ENCODE measurements at places on chromosomes 1 and 21.

DNA sequence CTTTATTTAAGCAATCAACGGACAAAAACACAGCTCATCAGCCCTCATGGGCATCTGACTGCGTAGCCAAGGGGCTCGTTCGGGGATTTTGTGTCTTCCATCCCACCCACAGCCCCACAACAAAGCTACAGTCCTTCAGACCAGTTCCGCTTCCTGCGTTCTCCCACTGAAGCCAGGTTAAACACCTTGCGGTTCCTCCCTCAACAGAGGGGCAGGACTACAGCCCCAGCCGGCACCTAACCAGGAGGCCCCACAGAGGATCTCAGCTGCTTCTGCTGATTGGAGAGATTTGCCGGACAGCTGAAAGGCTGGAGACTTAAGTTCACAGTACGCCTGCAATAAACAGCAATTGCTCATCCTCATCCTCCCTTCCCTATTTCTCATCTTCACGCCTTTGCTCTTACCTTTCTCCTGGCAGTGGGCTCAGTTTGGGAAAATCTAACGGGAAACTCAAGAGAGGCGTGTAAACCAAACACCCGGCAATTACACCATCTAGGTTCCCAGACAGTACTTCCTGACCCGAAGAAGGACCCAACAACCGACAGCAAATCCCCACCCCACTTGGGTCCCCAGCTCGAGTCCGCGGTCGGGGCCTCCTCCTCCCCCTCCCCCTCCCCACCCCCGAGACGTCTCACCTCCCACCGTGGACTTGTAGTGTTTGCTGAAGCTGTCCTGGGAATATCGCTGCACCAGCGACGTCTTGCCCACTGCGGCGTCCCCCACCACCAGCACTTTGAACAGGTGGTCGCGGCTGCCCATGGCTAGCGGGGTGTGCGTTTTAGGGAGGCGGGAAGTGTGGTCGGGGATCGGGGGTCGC lies 876 bp downstream of the RAB29 start:
- DNase-seq, result no peak

GRCh38 chr1:244782056-244782455 lies 53.4 kb upstream of the COX20 start:
- DNase-seq, result no peak

DNA sequence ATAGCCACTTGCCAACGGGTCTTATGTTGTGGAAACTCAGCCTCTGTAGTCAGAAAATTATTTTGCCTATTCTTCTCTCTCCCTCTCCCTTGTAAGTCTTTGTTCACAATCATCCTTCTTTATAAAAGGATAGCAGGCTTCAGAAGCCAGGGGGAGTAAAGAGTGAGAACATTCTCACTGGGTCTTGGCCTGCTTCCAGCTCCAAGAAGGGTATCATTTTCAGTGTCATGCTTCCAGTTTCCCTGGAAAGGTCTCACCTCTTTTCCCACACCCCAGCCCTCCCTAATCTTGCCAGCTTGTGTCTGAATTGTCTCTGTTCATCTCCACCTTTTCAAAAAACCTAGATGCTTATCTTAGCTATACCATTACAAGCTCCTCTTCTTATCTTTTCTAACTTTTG lies 346.2 kb upstream of the LRRC7 start:
- peak; percentile 39 for DNase-seq

DNA sequence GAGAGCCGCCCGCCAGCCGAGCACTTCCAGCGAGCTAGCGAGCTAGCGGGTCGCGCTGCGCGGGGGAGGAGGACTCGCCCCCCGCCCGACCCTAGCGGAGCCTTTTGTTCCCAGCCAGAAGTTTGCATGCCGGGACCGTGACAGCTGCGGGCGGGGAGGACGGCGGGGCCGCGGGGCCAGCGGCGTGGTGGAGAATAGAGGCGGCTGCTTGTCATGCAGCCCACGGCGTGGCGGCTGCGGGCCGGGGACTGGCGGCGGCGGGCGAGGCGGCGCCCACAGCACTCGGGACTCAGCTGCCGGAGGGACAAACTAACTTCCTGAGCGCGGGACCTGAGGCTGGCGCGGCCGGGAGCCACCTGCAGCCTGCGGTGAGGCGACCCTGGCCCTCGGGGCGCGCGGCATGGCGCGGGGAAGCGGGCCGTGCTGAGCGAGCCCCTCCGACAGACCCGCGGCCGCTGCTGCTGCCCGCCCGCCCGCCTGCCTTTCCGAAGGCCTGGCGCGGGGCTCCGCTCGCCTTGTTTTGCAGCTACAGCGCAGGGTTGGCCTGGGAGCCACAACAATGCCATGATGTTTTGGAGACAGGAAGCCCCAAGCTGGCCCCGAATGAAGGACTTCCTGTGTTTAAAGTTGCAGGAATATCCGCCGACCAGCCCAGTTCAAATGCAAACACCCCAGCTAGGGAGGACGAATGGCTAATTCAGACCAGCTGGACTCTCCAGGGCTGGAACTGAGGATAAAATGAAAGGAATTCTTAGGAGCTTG lies 82.2 kb upstream of the BMP8A start:
- DNase-seq, result peak; percentile 62

GRCh38 chr1:32353431-32353830 lies 8.9 kb downstream of the FAM229A start:
- DNase-seq, result no peak

- no peak for DNase-seq
Measured at GRCh38 chr1:60874718-60875117, 207.6 kb upstream of the NFIA start.

DNA sequence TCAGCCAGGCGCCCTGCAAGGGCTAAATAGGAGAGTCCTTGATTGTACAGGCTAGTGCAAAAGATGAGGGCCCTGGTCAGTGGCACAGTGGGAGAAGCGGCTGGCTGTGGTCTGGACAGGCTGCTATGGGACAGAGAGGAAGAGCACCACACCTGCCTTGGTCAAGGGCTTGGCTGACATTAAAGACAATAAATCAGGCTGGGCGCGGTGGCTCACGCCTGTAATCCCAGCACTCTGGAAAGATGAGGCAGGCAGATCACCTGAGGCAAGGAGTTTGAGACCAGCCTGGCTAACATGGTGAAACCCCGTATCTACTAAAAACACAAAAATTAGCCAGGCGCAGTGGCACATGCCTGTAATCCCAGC lies 62.9 kb downstream of the NID1 start:
- DNase-seq, result no peak

GRCh38 chr21:27678511-27678910 lies 711.6 kb upstream of the ADAMTS5 start:
- no peak for DNase-seq

GRCh38 chr1:175079338-175079737 lies 11.7 kb downstream of the TNN start:
- no peak for DNase-seq

GRCh38 chr1:5514527-5515183 lies 477.6 kb downstream of the NPHP4 start:
- peak; percentile 61 for DNase-seq

DNA sequence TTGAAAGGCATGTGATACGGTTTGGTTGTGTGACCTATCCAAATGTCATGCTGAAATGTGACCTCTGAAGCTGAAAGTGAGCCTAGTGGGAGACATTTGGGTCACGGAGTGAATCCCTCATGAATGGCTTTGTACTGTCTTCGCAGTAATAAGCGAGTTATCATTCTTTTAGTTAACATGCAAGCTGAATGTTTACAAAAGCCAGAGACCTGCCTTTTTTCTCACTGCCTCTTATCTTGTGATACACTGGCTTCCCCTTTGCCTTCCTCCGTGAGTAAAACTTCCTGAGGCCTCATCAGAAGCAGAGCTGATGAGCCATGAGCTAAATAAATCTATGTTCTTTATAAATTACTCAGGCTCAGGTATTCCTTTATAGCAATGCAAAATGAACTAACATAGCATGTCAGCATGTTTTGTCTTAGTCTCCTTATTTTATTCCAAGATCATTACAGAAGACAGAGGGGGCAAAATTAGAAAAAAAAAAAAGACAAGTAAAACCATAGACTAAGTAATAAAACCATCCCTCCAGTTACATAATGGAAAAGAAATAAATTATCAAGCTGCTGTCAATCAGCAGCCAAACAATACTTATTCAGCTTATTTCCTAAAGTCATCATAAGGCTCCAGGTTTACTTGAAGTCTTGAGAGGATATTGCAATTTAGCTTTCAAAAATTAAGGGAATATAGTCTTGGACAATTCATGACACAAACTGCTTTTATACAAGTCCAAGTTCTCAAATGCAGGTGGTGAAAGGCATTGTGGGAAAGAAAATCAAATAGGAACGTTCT lies 12.1 kb downstream of the RGS18 start:
- DNase-seq, result no peak

DNA sequence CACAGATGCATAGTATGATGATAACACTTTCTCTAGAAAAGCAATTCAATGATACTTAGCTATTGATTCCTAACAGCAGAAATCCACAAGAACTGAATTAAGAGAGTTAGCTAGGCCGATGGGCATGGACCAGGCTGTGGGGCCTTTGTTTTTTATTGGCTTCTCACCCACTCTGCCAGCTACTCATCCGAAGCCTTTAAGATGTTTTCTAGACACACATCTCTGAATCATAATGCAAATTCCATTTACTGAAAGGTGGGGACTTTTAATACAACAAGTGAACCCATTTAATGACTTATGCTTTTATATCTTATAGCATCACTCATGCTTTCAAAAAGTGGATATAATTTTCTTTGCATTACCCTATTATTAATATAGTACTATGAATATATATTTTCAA lies 170.2 kb downstream of the RUNX1 start:
- peak; percentile 45 for DNase-seq
